ENCODE measurements at places on chromosomes 12 and 14.

DNA sequence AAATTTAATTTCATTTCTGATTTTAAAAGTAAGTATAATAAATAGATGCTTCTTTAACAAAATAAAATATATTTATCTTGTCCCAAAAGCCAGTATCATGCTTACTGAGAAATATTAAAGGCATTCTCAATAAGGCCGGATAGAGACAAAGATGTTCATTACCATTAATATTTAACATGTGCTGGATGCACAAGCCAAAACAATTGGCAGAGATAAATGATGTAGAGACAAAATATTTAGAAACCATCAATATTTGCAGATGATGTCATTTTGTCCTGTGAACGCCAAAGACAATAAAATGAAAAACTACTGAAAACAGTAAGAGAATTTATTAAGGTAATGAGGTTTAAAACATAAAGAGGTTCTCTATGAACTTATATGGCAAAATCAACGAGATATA, 313.5 kb downstream of the ITPR2 start:
- H3K27ac ChIP-seq = no peak overlapping the region
- H3K36me3 ChIP-seq = peaks cover 7% of the 10 kb centered on the region
- H3K27me3 ChIP-seq = no peaks in the 10 kb centered on the region
- no peak overlapping the region for H3K4me3 ChIP-seq
- H3K4me1 ChIP-seq = peaks cover 15% of the 10 kb centered on the region

- no peak overlapping the region for H3K27ac ChIP-seq
- H3K4me3 ChIP-seq = no peak overlapping the region
- H3K36me3 ChIP-seq = no peaks in the 10 kb centered on the region
- H3K4me1 ChIP-seq = no peaks in the 10 kb centered on the region
These were observed 473.5 kb downstream of the PRKD1 start for GRCh38 chr14:29454026-29454693.

GRCh38 chr14:75069121-75069810, at the start of gene ZC2HC1C:
ZC2HC1C (plus strand) TSS chr14:75069641; CDS start chr14:75070574, 933 bp downstream.
- H3K4me3 ChIP-seq = no peak within 1 kb of the TSS
- DNase-seq = peak; percentile 69
- H3K36me3 ChIP-seq = no peaks in the 10 kb centered on the region
- peaks cover 6% of the 10 kb centered on the region for H3K27me3 ChIP-seq
- H3K4me1 ChIP-seq = peaks cover 10% of the 10 kb centered on the region
- H3K27ac ChIP-seq = peak within 1 kb of the TSS; percentile 62

- H3K4me1 ChIP-seq = peaks cover 88% of the 10 kb centered on the region
- no peak for DNase-seq
- peaks cover 19% of the 10 kb centered on the region for H3K36me3 ChIP-seq
- H3K27ac ChIP-seq = peak overlapping the region; percentile 96
These were observed 27.4 kb downstream of the NELL2 start for GRCh38 chr12:44848703-44849085.
